ENCODE measurements at places on chromosomes 1 and 21.

- peak; percentile 78 for DNase-seq
Measured at GRCh38 chr1:36223381-36223995, 755 bp upstream of the THRAP3 start.

GRCh38 chr1:185674201-185674600 is 60.0 kb upstream of the HMCN1 start:
- DNase-seq = no peak

GRCh38 chr1:41592451-41593125 is 108.1 kb upstream of the EDN2 start:
- no peak for DNase-seq

- no peak for DNase-seq
Measured at GRCh38 chr1:6180707-6181311, 688 bp upstream of the CHD5 start.

DNA sequence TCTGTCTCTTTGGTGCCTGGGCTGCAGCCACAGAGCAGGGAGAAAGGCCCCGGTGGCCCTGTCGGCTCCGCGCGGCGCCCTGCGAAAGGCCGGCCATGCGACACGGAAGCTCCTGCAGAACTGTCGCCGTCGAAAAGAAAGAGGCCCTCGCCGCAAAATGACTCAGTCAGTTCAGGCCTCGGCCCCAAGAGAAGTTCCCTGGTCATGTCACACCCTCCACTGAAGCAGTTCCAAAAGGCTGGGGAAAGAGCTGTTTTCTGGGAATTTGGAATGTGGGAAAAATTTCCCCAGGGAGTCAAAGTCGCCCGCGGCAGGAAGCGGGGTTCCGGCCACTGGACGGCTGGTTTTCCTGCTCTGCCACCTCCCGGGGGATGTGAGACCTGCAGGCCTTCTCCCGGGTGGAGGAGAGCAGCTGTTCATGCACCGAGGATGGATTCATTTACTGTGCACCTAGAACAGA is 115.8 kb upstream of the ZNF678 start:
- no peak for DNase-seq

DNA sequence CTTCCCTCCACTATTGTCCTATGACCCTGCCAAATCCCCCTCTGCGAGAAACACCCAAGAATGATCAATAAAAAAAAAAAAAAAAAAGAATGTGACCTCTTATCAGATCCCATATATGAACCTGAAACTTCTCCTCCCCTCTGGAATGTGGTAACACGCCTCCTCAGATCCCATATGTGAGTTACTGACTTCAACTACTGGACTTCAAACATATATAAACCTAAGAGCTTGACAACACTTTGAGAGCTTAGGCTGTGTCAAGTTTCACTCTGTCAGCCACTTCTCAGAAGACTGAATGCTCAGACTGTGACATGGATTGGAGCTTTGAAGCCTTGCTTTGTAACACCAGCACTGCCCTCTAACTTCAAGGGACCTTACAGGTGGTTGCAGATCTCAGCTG is 148.4 kb downstream of the COP1 start:
- no peak for DNase-seq
